Ovary (tissue), 10 donors: ENCODE measurements at places on chromosomes 7 and 10. TPM values are rescaled to one million over a fixed set of nuclear protein-coding genes. Genes with fewer than 3 reads are reported as not detected.

GRCh38 chr7:29282819-29283414 lies 88.3 kb downstream of the CHN2 start:
- no peaks in the 10 kb centered on the region for H3K36me3 ChIP-seq
- no peak overlapping the region for H3K27ac ChIP-seq
- no peak for DNase-seq
- H3K4me1 ChIP-seq: no peaks in the 10 kb centered on the region
- H3K27me3 ChIP-seq: no peaks in the 10 kb centered on the region

- DNase-seq: peak; percentile 75
- H3K4me3 ChIP-seq: peak overlapping the region; percentile 51
- H3K27ac ChIP-seq: peak overlapping the region; percentile 89
- peaks cover 48% of the 10 kb centered on the region for H3K4me1 ChIP-seq
- no peaks in the 10 kb centered on the region for H3K36me3 ChIP-seq
These were observed 33.2 kb downstream of the WBP1L start for GRCh38 chr10:102776779-102777456.

DNA sequence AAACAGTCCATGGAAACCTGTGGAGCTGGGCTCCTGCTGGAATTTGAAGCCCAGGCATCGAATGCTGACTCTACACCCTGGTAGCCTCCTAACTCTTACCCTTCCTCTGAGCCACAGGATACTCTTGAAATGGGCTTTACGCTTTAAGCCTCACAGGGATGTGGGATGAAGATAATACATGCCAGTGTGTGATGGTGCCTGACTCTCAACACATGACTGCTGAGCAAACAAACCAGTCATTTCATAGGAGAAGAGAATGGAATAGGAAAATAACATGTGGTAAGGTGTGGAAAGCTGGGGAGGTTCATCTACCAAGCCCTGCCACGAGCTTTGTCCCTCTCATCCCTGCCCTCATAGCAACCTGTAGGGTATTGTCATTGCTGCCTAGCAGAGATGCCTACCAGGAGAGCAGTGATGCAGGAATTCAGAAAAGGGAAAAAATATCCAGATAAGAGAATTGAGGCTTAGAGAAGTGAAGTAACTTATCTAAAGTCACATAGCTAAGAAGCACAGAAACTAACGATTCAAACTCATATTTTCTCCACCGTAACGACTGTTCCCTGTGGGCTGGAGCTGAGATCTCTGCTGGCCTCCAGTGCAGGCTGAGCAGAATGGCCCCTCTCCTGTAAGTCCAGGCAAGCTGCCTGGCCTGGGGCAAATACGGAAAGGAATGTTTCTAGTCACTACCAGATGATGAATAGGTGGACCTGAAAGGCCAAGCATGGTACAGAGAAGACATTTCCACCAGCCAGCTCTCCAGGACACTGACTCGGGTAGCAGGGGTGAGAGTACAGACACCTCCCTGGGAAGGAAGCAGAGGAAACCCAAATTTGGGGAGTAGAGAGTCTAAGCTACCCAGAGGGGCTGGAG lies 90.2 kb upstream of the DUSP5 start:
- no peak for DNase-seq
- H3K4me1 ChIP-seq: no peaks in the 10 kb centered on the region
- H3K36me3 ChIP-seq: no peaks in the 10 kb centered on the region
- no peak overlapping the region for H3K4me3 ChIP-seq

GRCh38 chr10:127968659-127969058 lies 61.8 kb downstream of the PTPRE start:
- H3K4me3 ChIP-seq: no peak overlapping the region
- H3K4me1 ChIP-seq: peaks cover 1% of the 10 kb centered on the region
- no peaks in the 10 kb centered on the region for H3K27me3 ChIP-seq
- H3K27ac ChIP-seq: no peak overlapping the region

GRCh38 chr10:97726636-97727178 lies 10.2 kb upstream of the ZFYVE27 start:
- no peaks in the 10 kb centered on the region for H3K4me1 ChIP-seq
- no peaks in the 10 kb centered on the region for H3K27me3 ChIP-seq
- DNase-seq: no peak
- H3K27ac ChIP-seq: no peak overlapping the region
- no peaks in the 10 kb centered on the region for H3K36me3 ChIP-seq
- H3K4me3 ChIP-seq: peak overlapping the region; percentile 20

Gene GATA3
- 0.38 TPM for total RNA-seq

- DNase-seq: no peak
- H3K4me1 ChIP-seq: no peaks in the 10 kb centered on the region
- no peaks in the 10 kb centered on the region for H3K27me3 ChIP-seq
These were observed 161.1 kb downstream of the SEMA3E start for GRCh38 chr7:83487801-83488200.

- no peak for DNase-seq
- no peak overlapping the region for H3K27ac ChIP-seq
- H3K4me3 ChIP-seq: no peak overlapping the region
These were observed 13.3 kb upstream of the C10orf53 start for GRCh38 chr10:49666054-49666615.

GRCh38 chr7:26724795-26725194 lies 139.6 kb downstream of the SKAP2 start:
- H3K4me3 ChIP-seq: no peak overlapping the region
- no peak for DNase-seq
- H3K36me3 ChIP-seq: no peaks in the 10 kb centered on the region

Gene GALNT17
- 58.8 TPM for total RNA-seq

Gene KCNK18
- not detected for total RNA-seq

Gene TUBB8
- total RNA-seq: not detected

Gene IPMK
- total RNA-seq: 2.8 TPM

- H3K36me3 ChIP-seq: no peaks in the 10 kb centered on the region
- no peaks in the 10 kb centered on the region for H3K27me3 ChIP-seq
- H3K4me3 ChIP-seq: no peak overlapping the region
- H3K4me1 ChIP-seq: no peaks in the 10 kb centered on the region
- no peak overlapping the region for H3K27ac ChIP-seq
- no peak for DNase-seq
These were observed 465.9 kb downstream of the GATA3 start for GRCh38 chr10:8520382-8520781.

DNA sequence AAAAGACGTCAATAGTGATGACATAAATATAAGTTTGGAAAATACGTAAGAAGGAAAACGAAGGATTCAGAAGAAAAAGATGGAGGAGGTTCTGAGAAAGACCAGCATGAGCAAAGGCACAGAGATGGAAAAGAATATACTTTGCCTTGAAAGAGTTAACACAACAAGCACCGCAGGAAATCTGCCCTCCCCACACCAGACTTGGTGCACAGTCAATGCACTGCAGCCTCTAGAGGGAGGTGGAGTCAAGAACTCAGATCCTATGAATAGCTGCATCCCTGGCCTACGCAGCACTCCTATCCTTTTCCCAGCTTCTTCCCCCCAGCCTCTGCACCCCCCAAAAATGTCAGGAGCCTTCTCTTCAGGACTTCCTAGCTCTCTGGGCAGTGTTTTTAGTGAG lies 1370.6 kb upstream of the LRRTM3 start:
- H3K4me1 ChIP-seq: no peaks in the 10 kb centered on the region
- H3K36me3 ChIP-seq: no peaks in the 10 kb centered on the region
- no peak overlapping the region for H3K4me3 ChIP-seq
- H3K27ac ChIP-seq: no peak overlapping the region
- no peaks in the 10 kb centered on the region for H3K27me3 ChIP-seq
- DNase-seq: no peak

- H3K4me3 ChIP-seq: no peak overlapping the region
- peak; percentile 66 for DNase-seq
- H3K27me3 ChIP-seq: no peaks in the 10 kb centered on the region
- H3K4me1 ChIP-seq: peaks cover 60% of the 10 kb centered on the region
- no peaks in the 10 kb centered on the region for H3K36me3 ChIP-seq
- peak overlapping the region; percentile 7 for H3K27ac ChIP-seq
These were observed 11.2 kb downstream of the CTBP2 start for GRCh38 chr10:125149036-125149679.

Gene HDAC9
- total RNA-seq: 22.3 TPM

- no peak overlapping the region for H3K4me3 ChIP-seq
- no peak for DNase-seq
- H3K27ac ChIP-seq: no peak overlapping the region
- H3K36me3 ChIP-seq: no peaks in the 10 kb centered on the region
- H3K27me3 ChIP-seq: no peaks in the 10 kb centered on the region
These were observed 52.1 kb downstream of the WIPF3 start for GRCh38 chr7:29858191-29858951.

GRCh38 chr10:5649746-5650145 lies 16.6 kb downstream of the ASB13 start:
- no peaks in the 10 kb centered on the region for H3K36me3 ChIP-seq
- DNase-seq: no peak
- H3K27ac ChIP-seq: no peak overlapping the region
- no peak overlapping the region for H3K4me3 ChIP-seq
- peaks cover 14% of the 10 kb centered on the region for H3K4me1 ChIP-seq

DNA sequence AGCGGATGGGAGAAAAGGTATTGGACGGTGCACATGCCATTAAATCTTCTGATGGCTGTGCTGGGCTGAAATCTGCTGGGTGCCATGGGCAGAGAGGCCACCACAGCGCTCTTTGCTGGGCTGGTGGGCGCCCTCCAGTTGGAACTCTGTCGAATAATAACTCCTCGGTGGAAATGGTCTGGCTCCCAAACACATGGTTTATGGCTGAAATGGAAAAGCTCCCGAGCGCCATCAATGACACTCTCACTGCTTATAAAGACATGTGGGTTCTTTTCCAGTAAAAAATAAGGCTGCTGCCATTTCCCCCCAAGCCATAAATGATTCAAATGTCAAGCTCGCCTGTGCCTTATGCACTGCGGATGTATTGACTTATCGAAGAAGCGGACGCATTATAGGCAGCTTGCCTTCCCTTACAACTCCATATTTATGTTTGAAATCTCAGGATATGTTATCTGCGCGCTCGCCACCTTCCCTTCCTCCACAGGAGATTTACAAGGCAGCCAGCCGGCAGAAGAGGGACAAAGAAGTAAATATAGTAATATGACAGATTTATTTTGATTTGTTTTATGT lies 239.0 kb upstream of the MKI67 start:
- H3K27me3 ChIP-seq: no peaks in the 10 kb centered on the region
- no peaks in the 10 kb centered on the region for H3K36me3 ChIP-seq
- no peak overlapping the region for H3K27ac ChIP-seq
- H3K4me1 ChIP-seq: no peaks in the 10 kb centered on the region

Gene STEAP1B
- total RNA-seq: 0.55 TPM

DNA sequence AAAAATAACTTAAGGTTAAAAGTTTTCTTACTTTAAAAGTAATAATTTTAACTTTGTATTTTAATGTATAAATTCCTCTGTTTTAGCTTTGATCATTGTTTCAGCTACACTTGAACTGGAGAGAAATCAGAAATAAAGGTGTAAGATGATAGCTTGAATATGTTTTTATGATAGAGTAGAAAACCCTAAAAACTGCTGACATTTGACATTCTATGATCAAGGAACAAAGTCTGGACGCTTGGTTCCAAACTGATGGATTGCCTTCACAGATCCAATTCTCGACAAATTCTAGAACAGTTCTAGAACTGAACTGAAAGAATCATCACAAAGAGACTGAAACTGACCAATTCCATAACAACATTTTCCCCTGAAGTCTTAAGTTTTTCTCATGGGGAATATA lies at the start of gene ANKRD61:
ANKRD61 (plus strand) TSS at position 389 of the 400 bp plus-strand sequence; CDS start at position 389, 0 bp downstream.
- no peak for DNase-seq
- no peaks in the 10 kb centered on the region for H3K36me3 ChIP-seq
- no peaks in the 10 kb centered on the region for H3K4me1 ChIP-seq
- no peaks in the 10 kb centered on the region for H3K27me3 ChIP-seq

- H3K27ac ChIP-seq: no peak overlapping the region
- H3K27me3 ChIP-seq: no peaks in the 10 kb centered on the region
- DNase-seq: no peak
- no peaks in the 10 kb centered on the region for H3K36me3 ChIP-seq
- H3K4me3 ChIP-seq: no peak overlapping the region
These were observed 3.5 kb downstream of the RASSF4 start for GRCh38 chr10:44962870-44963738.

- no peaks in the 10 kb centered on the region for H3K4me1 ChIP-seq
- no peak overlapping the region for H3K4me3 ChIP-seq
- no peaks in the 10 kb centered on the region for H3K27me3 ChIP-seq
These were observed 94.6 kb upstream of the FAM180A start for GRCh38 chr7:135843214-135843613.

DNA sequence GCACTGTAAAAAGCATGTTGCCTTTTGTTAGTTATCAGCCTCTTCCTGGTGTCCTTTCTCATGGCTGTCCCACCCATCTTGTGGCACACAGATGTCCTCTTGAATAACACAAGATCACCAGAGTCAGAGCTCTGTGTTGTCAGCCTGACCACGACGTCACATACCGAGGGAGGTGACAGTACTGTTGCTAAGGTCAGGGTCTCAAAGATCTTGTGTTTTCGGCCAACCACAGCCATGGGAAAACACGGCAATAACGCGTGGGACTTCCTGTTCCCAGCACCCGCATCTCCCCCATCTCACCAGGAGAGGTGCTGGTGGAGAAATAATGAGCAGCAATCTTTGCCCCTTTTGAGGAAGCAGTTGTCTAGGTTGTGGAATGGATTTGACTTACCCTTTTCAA lies 40.4 kb downstream of the NPVF start:
- no peaks in the 10 kb centered on the region for H3K27me3 ChIP-seq
- no peaks in the 10 kb centered on the region for H3K36me3 ChIP-seq
- H3K27ac ChIP-seq: no peak overlapping the region
- H3K4me3 ChIP-seq: no peak overlapping the region
